Calu3 (cell line): ENCODE measurements at places on chromosomes 16 and 17.

GRCh38 chr17:76243826-76244679 is 3.8 kb upstream of the RNF157 start:
- DNase-seq, result no peak

DNA sequence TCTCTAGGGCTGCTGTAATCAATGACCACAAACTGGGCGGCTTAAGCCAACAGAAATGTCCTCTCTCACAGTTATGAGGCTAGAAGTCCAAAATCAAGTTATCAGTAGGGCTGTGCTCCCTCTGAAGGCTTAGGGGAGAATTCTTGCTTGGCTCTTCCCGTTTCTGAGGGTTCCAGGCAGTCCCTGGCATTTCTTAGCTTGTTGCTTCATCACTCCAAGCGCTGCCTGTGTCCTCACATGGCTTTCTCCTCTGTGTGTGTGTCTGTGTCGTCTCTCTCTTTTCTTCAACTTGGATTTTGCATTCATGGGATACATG is 13.7 kb upstream of the CDC42EP4 start:
- no peak for DNase-seq

GRCh38 chr17:17919169-17920107 is 52.8 kb downstream of the TOM1L2 start:
- peak; percentile 73 for DNase-seq

GRCh38 chr17:58004060-58004459 is 3.0 kb downstream of the SRSF1 start:
- no peak for DNase-seq

DNA sequence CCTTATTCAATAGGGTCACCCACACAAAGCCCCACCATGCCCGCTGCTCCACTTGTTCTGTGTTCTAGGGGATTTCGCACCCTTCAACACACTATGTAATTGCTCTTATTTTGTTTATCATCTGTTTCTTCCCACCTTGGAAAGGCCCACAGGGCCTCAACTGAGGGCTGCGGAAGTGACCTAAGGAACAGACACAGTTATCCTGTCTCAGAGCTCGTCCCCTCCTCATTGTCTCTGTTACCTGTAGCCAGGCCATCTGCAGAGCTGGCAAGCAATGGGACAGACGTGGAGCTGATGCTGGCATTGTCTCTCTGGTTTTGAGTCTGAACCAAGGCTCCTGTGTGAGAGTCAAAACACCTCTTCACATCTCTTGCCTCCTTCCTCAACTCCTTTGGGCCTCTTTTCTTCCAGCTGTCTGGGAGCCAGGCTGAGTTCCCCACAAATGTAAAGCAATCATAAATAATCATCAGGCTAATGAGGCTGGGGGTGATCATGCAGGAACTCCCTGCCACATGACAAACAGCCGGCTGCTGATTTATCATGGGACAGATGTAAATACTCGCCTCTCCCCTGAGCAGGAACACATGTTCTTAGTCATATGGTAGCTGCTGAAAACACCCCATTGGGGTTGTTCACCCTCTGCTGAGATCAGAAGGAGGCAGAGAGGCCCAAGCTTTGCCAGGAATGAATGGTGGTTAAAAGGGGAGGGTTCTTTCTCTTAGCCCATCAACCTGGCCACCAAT is 71.9 kb downstream of the AXIN2 start:
- no peak for DNase-seq

DNA sequence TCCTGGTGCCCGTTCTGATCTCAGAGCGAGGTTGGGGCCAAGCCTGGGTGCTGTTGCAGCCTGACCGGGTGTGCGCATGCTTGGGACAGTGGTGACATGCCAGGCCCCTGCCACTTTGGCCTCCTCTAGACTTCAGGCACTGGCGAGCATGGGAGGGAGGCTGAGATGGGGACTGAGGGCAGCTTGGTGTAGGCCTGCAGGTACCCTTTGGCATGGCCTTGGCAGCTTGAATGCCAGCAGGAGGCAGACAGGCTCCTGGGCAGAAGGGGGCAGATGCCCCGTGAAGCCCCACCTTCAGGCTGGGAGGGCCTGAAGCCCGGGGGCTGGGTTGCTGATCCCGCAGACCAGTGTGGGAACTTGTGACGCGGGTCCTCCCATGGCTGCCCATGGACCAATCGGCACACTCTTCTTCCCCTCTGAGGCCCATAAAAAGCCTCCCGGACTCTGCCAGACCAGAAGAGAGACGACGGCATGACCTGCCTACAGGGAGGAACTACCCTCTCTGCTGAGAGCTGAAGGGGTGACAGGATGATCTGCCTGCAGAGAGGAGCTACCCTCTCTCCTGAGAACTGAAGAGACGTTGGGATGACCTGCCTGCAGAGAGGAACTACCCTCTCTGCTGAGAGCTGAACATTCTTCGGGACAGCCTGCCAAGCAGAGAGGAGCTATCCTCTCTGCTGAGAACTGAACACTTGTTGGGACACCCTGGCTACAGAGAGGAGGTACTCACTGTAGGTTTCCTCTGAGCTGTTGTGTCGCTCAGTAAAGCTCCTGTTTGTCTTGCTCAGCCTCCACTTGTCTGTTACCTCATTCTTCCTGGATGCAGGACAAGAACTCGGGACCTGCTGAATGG is 17.5 kb downstream of the RHOT1 start:
- no peak for DNase-seq

DNA sequence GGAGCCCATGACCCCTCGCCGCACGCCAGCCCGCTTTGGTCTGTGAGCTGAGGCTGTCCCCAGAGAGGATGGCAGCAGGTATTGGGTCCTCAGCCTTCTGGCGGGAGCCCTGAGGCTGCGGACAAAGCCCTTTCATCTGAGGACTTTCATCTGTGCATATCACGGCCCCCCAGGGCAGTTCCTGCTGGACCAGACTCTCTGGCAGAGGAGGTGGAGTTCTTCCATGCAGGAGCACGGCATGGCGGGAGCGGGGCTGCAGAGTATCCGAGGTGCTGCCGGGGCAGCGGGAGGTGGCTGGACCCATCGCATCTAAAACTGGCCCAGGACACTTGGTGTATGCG is 18.8 kb downstream of the DHX38 start:
- DNase-seq, result no peak

DNA sequence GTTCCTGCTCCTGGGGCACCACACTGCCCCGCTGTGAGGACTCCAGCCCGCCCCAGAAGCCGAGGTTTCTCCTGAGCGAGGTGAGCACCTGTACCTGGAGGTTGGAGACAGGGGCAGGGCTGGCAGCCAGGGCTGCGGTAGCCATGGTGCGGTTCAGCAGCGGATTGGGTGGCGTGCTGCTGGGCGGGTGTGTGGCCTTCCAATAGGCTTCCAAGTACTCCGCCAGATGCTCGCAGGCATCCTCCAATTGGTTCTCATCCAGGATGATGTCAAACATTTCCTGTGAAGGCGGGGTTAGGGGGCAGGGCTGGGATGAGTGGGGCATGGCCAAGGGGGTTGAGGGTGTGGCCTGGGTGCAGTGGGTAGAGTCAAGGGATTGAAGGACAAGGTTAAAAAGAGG is 11.3 kb upstream of the ARL5C start:
- DNase-seq, result no peak

- peak; percentile 57 for DNase-seq
Observed at GRCh38 chr17:82332669-82333278, 792 bp downstream of the SECTM1 start.

DNA sequence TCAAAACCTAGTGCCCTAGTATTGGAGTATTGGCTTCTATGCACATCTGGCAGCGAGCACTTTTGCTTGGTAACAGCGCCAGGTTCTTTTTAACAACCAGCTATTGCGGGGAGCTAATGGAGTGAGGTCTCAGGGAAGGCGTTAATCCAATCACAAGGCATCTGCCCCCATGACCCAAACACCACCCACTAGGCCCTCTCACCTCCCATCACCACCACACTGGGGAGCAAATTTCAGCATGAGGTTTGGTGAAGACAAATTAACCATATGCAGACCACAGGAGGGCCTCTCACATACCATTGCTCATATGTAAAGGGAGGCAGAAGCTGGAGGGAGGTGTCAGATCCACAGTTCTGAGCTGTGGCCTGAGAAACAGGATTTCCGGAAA is 893 bp upstream of the ODF4 start:
- no peak for DNase-seq

DNA sequence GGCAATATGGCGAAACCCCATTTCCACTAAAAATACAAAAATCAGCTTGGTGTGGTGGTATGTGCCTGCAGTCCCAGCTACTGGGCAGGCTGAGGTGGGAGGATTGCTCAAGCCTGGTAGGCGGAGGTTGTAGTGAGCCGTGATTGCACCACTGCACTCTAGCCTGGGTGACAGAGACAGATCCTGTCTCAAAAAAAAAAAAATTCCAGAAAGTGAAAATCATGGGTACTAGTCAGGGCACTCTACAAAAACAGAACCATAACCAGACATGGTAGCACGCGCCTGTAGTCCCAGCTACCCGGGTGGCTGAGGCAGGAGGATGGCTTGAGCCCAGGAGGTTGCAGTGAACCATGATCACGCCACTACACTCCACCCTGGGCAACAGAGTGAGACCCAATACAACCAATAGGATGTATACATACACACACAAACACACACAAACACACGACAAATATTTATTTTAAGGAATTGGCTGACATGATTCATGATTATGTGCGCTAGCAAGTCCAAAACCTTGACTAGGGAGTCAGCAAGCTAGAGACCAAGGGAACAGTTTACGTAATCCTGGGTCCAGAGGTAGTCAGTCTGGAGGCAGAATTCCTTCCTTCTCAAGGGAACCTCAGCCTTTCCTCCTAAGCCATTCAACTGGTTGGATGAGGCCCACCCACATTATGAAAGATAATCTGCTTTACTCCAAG is 11.6 kb upstream of the GP1BA start:
- no peak for DNase-seq

DNA sequence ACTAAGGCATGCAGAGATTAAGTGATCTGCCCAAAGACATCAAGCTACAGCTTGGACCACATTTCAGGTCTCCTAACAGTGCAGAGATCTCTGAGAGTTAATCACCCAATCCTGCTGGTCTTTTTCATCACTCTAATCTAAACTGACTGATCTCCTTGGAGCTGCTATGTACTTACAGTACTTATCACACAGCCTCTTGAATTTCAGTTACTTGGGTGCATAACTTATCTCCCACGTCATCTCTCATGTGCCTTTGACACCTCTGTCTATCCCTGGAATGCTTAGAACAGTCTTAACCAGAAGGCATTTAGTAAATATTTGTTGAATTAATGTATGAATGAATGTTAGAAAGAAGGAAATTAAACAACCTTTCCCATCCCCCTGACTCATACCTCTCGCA is 139.0 kb downstream of the SNX11 start:
- DNase-seq, result peak; percentile 32

GRCh38 chr16:80189476-80190175 is 351.2 kb upstream of the DYNLRB2 start:
- DNase-seq, result no peak

DNA sequence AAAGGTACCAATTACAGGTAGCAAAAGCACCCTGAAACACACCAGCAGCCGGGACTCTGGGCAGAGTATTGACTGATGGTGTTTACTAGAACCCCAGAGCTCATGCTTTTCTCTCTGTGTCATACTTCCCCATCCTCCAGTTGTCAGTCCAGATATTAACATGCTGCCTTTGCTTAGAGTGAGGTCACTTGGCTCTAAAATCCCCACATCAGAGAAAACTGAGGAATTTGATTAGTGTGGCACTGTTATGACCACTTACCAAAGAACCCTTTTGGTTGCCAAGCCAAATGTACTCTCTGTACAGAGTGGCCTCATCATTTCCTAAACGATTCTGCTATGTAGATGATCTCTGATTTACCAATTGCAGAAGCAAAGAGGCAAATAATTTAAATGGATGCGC is 80.4 kb downstream of the ABCC12 start:
- no peak for DNase-seq

GRCh38 chr17:69407759-69408158 is 6.7 kb upstream of the MAP2K6 start:
- no peak for DNase-seq

DNA sequence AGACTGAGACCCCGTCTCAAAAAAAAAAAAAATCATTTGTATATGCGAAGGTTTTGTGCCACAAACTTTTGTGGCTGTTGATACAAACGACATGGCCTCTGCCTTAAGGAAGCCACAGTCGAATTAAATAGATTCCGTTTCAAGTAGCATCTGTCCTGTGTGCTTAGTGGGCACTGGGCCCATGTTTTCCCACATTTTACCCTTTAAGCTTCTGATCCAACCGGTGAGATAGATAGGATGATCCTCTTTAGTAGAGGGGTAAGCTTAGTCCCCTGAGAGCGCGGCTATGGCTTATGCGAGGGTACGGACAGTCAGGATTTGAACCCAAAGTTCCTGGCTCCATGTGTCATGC is 776 bp upstream of the TMEM219 start:
- no peak for DNase-seq

DNA sequence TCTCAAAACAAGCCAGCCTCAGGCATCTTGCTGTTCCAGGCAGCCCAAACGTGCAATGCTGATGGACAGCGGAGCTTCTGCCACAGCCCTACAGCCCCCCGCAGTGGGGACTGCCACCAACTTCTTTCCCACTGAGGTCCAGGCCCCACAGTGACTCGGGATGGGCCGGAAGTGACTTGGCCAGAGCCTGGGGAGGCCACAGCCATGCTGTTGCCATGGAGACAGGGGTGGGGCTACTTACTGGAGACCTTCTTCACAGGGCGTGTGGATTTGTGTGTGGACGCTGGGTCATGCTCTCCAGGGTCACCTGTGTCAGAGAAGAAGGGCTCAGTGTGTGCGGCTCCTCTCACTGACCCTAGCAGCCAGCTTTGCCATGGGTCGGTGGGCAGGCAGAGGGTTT is 15.0 kb downstream of the TRIM25 start:
- no peak for DNase-seq

DNA sequence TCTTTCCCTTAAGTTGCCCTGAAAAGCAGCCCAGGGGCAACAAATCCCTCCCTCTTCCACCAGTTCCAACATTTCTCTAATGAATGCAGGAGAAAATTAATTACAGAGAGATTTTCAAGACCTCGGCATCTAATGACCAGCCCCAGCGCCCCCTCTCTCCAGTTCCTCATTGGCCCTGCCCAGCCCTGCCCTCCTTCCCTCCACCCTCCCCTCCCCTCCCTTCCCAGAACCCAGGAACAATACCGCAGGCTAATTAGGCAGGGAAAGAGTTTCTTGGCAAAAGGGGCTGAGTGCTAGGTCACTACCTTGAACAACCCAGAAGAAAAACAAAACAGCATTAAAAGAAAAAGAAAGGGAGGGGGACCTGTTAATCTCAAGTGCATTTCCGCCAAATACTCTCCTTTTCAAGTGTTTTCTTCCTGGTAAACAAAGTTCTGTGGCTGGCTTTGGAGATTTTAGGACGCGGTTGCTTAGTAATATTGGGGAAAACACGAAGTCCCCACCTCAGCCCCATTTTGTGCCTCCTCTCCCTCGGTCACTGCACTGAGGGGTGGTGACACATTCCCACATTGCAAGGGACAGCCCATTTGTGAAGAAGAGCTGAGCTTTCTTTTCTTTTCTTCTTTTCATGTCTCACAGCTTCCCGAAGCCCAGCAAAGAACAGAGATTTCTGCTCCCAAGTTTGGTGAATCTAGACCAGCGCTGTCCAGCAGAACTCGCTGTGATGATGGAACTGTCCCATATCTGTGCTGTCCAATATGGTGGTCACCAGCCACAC is 215.4 kb downstream of the SOX9 start:
- DNase-seq, result no peak

GRCh38 chr17:72580321-72581127 is 459.7 kb downstream of the SOX9 start:
- no peak for DNase-seq
